ENCODE measurements at places on chromosomes 12 and 14. TPM values are rescaled to one million over a fixed set of nuclear protein-coding genes. Genes with fewer than 3 reads are reported as not detected.

Gene ZCRB1
- 26.1 TPM for total RNA-seq

Gene CIROP
- total RNA-seq, result not detected

Gene NEUROD4
- not detected for total RNA-seq

Gene C12orf76
- 15.4 TPM for total RNA-seq

Gene C12orf54
- not detected for total RNA-seq

Gene CACNA2D4
- total RNA-seq, result 0.26 TPM

Gene SIX1
- total RNA-seq, result under 0.01 TPM

Gene CISTR
- total RNA-seq, result not detected

Gene FOXA1
- total RNA-seq, result not detected

Gene SDR9C7
- total RNA-seq, result not detected

Gene RNASE8
- not detected for total RNA-seq

Gene OTOGL
- total RNA-seq, result 0.26 TPM

Gene MYF5
- total RNA-seq, result not detected

Gene NR4A1
- total RNA-seq, result 0.77 TPM

Gene RARG
- total RNA-seq, result 11.9 TPM

Gene FOXG1
- not detected for total RNA-seq

Gene CAPZA3
- total RNA-seq, result not detected

Gene HIGD1C
- not detected for total RNA-seq

Gene C12orf42
- 0.13 TPM for total RNA-seq

Gene KRT82
- not detected for total RNA-seq

Gene FBXW8
- total RNA-seq, result 12.6 TPM

Gene TRIM9
- not detected for total RNA-seq

Gene ALX1
- not detected for total RNA-seq

Gene TSPAN19
- total RNA-seq, result 0.13 TPM

Gene HOXC9
- 0.13 TPM for total RNA-seq

Gene KLC1
- 162 TPM for total RNA-seq

Gene LARP4
- 40.8 TPM for total RNA-seq

Gene VASH1
- 9.0 TPM for total RNA-seq

Gene KRT7
- total RNA-seq, result 7.0 TPM

Gene FSCB
- total RNA-seq, result not detected

Gene AQP2
- not detected for total RNA-seq

Gene FAM186B
- total RNA-seq, result 0.13 TPM

Gene FLRT2
- 305 TPM for total RNA-seq

Gene PIWIL1
- total RNA-seq, result not detected

Gene CRACR2A
- total RNA-seq, result 15.4 TPM

Gene TOMM20L
- not detected for total RNA-seq

Gene IL22
- not detected for total RNA-seq

Gene TPPP2
- not detected for total RNA-seq

Gene CRIP2
- 137 TPM for total RNA-seq

Gene LAG3
- under 0.01 TPM for total RNA-seq

Gene PRKAG1
- 44.5 TPM for total RNA-seq

Gene TAS2R13
- 0.39 TPM for total RNA-seq

Gene BCL11B
- total RNA-seq, result under 0.01 TPM

Gene GLT1D1
- total RNA-seq, result not detected

Data from dermis microvascular lymphatic vessel endothelial cell (primary cell).